ENCODE measurements at places on chromosomes 13 and 19. TPM values are rescaled to one million over a fixed set of nuclear protein-coding genes. Genes with fewer than 3 reads are reported as not detected.
A peak's percentile ranks its signal among the peaks of the same experiment; 100 is the strongest.

DNA sequence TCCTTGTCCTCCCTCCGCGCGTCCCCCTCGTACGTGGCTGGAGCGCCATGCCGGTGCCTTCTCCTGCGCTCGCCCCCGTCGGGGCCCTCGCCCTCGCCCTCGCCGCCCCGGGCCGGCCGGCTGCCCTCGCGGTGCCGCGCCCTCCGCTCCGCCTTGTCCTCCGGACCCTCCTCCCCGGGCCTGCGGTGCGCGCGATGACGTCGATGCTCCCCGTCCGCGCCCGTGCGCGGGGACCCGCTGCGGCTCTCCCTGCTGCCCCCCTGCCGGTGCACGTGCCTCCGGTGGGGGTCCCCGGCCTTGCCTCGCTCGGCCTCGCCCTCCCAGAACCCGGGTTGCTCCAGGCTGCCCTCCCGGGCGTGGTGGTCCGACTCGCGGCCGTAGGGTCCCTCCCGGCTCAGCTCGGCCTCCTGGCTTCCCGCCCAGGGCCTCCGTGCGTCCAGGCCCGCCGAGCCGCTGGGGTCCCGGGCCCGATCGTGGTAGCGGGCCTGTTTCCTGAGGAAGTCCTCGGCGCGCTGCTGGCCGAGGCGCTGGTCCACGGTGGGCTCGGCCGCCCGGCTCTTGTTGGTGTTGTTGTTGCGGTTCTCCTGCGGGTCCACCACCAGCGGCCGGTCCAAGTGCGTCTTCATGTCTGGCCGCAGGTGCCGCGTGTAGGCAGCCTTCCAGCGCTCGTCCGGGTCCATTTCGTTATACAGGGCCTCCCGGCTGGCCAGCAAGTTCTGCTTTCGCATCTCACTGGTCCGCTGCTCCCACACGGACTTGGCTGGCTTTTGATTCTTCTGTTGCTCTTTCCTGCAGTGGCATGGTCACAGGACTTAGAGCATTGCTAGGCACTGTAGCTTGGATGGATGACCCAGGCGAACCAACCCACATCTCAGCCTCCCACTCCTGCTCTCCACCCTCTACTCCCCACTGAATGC is 148.6 kb downstream of the IER2 start:
- H3K27ac ChIP-seq = no peak overlapping the region
- peak overlapping the region; percentile 50 for H3K4me3 ChIP-seq
- H3K27me3 ChIP-seq = no peaks in the 10 kb centered on the region
- DNase-seq = no peak
- no peaks in the 10 kb centered on the region for H3K4me1 ChIP-seq
- H3K36me3 ChIP-seq = no peaks in the 10 kb centered on the region

The ZAR1L gene
- total RNA-seq = not detected

DNA sequence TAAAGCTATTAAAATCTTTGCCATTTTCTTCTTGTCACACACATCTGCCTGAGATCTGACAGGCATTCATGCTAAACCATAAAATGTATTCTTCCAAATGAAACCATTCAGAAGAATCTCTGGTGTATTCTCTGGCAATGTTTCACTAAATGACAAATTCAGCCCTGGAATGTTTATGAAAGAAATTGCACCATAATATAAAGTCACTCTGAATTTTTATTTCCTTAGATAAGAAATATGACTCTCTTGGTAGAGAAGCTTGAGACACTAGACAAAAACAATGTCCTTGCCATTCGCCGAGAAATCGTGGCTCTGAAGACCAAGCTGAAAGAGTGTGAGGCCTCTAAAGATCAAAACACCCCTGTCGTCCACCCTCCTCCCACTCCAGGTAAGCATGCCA is 14.3 kb downstream of the OLFM4 start:
- H3K4me1 ChIP-seq = no peaks in the 10 kb centered on the region
- H3K27ac ChIP-seq = no peak overlapping the region
- no peak overlapping the region for H3K4me3 ChIP-seq
- DNase-seq = no peak

- no peak overlapping the region for H3K27ac ChIP-seq
- DNase-seq = no peak
- no peaks in the 10 kb centered on the region for H3K36me3 ChIP-seq
- H3K4me1 ChIP-seq = no peaks in the 10 kb centered on the region
- no peak overlapping the region for H3K4me3 ChIP-seq
Observed at GRCh38 chr19:49403404-49404187, 15.5 kb downstream of the KASH5 start.

DNA sequence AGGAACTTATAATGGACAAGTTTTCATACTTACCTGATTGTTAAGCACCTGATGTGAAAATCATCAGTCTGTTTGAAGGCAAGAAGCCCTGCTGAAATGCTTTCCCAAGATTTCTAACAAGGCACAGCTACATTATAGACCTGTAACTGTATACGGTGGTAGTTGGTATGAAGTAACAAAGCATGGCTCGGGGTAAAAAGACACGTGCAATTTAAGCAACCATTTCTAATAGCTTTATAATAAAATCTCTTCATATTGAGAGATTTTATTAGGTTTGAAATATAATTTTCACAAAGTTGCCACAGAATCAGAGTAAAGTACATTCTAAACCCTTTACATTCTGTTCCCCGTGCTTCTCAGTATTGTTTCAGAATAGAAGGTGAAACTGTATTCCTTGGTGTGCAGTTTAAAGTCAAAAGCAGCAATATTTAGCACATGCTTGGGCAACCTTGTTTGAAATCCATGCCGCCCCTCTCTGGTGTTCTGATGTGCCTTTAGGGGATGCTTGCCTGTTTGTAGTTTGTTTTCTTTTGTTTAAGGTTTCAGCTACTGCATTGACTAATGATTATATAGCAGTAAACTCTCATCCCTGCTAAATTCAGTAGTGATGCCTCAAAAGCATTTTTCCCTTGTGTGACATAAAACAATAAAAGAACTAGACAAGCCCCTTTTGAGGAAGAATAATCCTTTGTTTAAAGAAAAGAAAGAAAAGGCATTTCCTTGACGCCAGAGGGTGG is 125.2 kb upstream of the OBI1 start:
- H3K36me3 ChIP-seq = no peaks in the 10 kb centered on the region
- no peaks in the 10 kb centered on the region for H3K4me1 ChIP-seq
- DNase-seq = no peak
- no peak overlapping the region for H3K27ac ChIP-seq
- no peak overlapping the region for H3K4me3 ChIP-seq
- H3K27me3 ChIP-seq = no peaks in the 10 kb centered on the region

DNA sequence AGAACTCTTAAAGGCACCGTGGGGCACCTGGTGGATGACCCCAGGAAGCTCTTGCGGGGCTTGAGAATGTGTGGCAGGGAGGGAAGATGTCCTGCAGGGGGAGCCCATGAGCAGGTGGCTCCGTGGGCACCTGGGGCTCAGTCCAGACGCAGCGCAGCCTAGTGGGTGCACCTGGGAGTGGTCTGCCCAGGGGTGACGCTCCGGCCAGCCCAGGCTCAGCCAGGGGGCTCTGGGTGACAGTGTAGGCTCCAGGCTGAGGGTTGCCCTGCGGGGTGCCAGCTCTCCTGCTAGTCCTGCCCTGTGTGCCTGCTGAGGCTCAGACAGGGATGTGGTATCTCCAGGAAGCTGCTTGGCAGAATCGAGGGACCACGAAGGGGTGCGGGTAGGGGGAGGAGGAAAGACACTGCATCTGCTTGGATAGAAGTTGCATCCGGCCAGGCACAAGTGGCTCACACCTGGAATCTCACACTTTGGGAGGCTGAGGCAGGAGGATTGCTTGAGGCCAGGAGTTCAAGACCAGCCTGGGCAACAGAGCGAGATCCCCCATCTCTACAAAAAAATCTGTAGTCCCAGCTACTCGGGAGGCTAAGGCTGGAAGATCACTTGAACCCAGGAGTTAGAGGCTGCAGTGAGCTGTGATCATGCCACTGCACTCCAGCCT is 15.0 kb upstream of the PGLS start:
- H3K4me3 ChIP-seq = no peak overlapping the region
- no peaks in the 10 kb centered on the region for H3K27me3 ChIP-seq
- peak; percentile 78 for DNase-seq
- no peaks in the 10 kb centered on the region for H3K36me3 ChIP-seq

The DMWD gene
- total RNA-seq = 111 TPM

DNA sequence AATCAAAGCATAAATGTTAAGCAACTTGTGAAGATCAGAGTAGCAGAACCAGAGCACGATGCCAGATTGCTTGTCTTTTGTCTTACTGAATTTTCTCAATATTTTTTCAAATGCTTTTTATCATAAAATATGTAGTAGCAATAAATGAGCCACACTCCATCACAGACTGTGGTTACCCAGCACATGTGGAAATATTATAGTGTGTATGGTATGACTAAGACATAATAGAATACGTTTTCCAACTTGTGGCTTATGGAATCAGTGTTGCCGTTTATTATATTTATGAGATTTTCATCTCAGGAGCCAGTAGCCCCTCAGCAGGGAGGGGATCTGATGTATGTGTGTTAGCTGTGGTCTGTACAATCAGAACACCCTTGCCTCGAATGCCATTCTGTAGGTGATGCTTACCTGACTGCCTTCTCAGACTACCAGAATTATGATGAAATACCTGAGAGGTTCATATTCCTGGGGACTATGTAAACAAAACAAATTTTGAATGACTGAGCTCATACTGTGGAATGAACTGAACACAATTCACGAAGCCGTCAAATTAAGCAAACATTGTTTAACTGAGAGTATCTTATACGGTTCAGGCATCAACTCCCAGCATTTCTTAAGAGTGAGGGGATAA is 1.9 kb downstream of the SCEL start:
- no peak overlapping the region for H3K4me3 ChIP-seq
- DNase-seq = no peak
- H3K27me3 ChIP-seq = no peaks in the 10 kb centered on the region
- H3K36me3 ChIP-seq = no peaks in the 10 kb centered on the region
- no peak overlapping the region for H3K27ac ChIP-seq

DNA sequence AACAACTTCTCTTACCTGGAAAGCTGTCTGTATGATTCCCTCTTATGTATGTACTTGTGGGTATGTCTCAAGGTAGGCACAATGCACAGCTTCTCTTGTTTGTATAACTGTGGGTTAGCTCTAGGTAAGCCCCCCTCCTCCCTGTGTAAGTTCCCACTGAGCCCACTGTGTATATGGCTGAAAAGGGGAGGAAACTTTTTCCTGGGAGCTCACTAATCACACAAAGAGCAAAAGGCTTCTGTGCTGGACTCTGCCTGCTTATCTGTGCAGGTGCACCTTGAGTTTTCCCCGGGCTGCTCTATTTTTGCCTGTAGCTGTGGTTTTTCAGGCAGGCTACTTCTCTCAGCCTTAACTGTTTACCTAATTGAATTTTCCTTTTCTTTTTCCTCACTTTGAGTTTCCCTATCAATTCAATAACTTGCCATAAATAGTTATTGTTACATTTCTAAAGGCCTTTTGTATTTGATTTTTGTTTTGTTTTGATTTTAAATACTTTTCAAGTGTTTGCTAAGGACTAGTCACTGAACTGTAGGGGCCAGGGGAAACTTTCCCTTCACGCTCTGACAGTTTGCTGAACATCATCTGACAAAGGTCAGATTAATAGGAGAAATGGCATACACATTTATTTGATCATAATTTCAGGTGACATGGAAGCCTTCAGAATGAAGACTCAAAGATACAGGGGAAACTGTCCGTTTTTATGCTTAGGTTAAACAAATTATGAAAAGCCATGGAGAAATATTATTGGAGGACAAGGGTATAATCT is 423.5 kb upstream of the ATXN8OS start:
- H3K27me3 ChIP-seq = no peaks in the 10 kb centered on the region
- H3K4me3 ChIP-seq = no peak overlapping the region
- H3K4me1 ChIP-seq = no peaks in the 10 kb centered on the region
- H3K27ac ChIP-seq = no peak overlapping the region
- no peaks in the 10 kb centered on the region for H3K36me3 ChIP-seq
- no peak for DNase-seq

The RASIP1 gene
- total RNA-seq = 11.2 TPM

DNA sequence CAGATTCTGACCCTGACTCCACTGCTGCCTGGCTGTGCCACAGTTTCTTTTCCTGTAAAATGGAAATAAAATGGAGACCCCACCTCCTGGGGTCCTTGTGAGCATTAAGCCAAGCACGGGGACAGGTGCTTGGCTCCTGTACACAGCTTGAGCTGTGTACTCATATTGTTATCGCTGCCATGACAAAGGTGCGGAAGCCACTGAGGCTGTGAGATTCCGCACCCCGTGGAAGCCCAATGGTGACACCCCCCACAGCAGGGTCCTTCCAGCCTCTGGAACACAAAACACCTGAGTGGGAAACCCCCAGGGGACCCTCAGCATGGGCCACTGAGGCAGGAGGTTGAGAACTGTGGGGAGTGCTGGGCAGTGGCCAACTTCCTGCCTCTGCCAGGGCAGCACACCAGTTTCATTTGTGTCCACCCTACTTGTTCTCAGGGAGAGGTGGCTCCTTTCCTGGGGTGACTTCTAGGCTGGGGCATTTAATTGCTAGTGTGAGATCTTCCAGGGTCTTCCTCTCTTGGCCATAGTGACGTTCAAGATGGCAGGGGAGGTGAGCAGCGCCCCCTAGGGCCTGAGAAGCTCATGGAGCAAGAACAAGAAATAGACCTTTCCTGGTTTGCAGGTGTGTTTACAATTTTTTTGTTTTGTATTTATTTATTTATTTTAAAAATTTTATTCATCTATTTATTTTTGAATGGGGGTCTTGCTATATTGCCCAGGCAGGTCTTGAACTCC is 5.4 kb upstream of the JSRP1 start:
- no peaks in the 10 kb centered on the region for H3K36me3 ChIP-seq
- H3K4me1 ChIP-seq = no peaks in the 10 kb centered on the region
- H3K27me3 ChIP-seq = no peaks in the 10 kb centered on the region
- H3K27ac ChIP-seq = no peak overlapping the region
- H3K4me3 ChIP-seq = no peak overlapping the region
- no peak for DNase-seq

DNA sequence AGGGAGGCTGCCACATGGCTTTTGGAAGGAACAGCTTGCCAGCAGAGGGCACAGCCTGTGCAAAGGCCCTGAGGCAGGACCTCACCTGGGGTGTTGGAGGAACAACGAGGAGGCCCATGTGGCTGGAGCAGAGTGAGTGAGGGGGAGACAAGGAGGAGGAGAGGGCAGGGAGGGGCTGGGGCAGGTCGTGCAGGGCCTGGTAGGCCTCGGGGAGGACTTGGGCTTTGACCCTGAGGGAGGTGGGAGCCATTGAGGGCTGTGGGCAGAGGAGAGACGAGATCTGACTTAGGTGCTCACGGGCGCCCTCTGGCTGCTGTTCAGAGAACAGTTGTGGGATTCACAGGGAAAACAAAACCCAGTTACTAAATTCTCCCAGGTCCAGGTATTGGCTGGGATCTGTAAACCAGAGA is 25.2 kb downstream of the ZNRF4 start:
- DNase-seq = no peak
- H3K36me3 ChIP-seq = no peaks in the 10 kb centered on the region
- no peaks in the 10 kb centered on the region for H3K27me3 ChIP-seq

Data from testis (tissue), 5 donors.